ENCODE measurements at places on chromosomes 11 and 22. TPM values are rescaled to one million over a fixed set of nuclear protein-coding genes. Genes with fewer than 3 reads are reported as not detected.

- no peaks in the 10 kb centered on the region for H3K36me3 ChIP-seq
- H3K27me3 ChIP-seq, result peaks cover 12% of the 10 kb centered on the region
- no peaks in the 10 kb centered on the region for H3K4me1 ChIP-seq
- DNase-seq, result no peak
- no peak overlapping the region for H3K4me3 ChIP-seq
- H3K27ac ChIP-seq, result no peak overlapping the region
Measured at GRCh38 chr11:113531575-113532451, 56.6 kb upstream of the DRD2 start.

The PKNOX2 gene
- total RNA-seq, result 9.4 TPM

The OR2AG1 gene
- not detected for total RNA-seq

DNA sequence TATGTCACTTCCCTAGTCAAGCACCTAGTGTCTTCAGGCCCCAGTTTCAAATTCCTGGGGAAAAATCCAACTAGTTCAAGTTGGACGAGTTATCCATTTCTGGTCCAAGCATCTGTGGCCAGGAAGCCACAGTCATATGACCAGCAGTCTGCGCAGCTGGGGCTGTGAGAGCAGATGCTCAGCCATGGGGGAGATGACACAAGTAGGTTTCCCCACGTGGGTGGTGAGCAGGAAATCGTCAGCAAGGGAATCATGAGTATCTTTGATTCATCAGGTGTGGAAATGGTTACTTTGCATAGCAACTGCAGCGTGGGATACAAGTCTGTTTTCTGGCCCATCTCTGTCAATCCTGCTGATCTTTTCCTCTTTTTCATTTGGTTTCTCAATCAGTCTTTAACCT is 185.3 kb downstream of the C11orf91 start:
- H3K36me3 ChIP-seq, result no peaks in the 10 kb centered on the region
- DNase-seq, result no peak
- H3K27ac ChIP-seq, result no peak overlapping the region

The NLRP10 gene
- not detected for total RNA-seq

GRCh38 chr22:43901976-43902643 is 10.3 kb upstream of the PNPLA5 start:
- H3K27me3 ChIP-seq, result no peaks in the 10 kb centered on the region
- no peaks in the 10 kb centered on the region for H3K4me1 ChIP-seq
- no peak overlapping the region for H3K27ac ChIP-seq
- H3K36me3 ChIP-seq, result no peaks in the 10 kb centered on the region

GRCh38 chr11:34180040-34180813 is 74.8 kb downstream of the NAT10 start:
- no peaks in the 10 kb centered on the region for H3K4me1 ChIP-seq
- H3K4me3 ChIP-seq, result no peak overlapping the region
- H3K36me3 ChIP-seq, result no peaks in the 10 kb centered on the region
- no peak for DNase-seq

- H3K36me3 ChIP-seq, result no peaks in the 10 kb centered on the region
- no peak for DNase-seq
- H3K4me3 ChIP-seq, result peak overlapping the region; percentile 52
Measured at GRCh38 chr11:120168108-120168959, 30.4 kb upstream of the TRIM29 start.

The CFAP300 gene
- total RNA-seq, result not detected

The UBE4A gene
- 50.3 TPM for total RNA-seq

The PLAAT3 gene
- total RNA-seq, result 123 TPM

The RIBC2 gene
- not detected for total RNA-seq

The KDELR3 gene
- 10.7 TPM for total RNA-seq

GRCh38 chr22:37309211-37310074 is 27.1 kb downstream of the CYTH4 start:
- H3K27me3 ChIP-seq, result no peaks in the 10 kb centered on the region
- peaks cover 47% of the 10 kb centered on the region for H3K36me3 ChIP-seq
- H3K27ac ChIP-seq, result no peak overlapping the region
- DNase-seq, result no peak
- peaks cover 100% of the 10 kb centered on the region for H3K4me1 ChIP-seq

DNA sequence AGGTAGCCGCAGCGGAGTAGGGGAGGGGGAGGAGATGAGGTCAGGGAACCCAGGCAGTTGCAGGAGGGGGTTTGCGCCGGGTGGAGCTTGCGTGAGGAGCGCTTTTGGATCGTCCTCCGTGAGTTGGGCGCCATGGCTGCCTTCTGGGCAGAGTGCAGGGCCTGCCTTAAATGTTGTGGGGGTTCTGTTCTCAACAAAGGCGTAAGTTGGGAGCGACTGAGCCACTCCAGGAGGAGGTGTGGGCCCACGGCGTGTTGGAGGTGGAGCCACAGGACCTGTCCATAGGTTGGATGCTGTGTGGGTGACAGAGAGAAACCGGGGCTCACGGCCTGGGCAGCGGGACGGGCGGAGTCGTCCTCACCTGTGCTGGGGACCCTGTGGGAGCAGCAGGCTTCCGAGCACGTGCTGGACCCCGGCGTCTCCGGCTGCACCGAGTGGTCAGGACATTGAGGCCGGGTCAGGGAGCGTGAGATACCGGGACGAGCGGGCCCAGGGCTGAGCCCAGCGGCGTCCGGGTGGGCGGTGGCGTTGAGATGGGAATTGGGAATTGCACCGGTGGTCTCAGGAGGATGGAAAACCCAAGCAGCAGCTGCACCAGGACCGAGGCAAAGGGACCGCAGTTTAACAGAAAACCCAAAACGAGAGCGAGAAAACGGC is 977 bp upstream of the PGGHG start:
- peaks cover 3% of the 10 kb centered on the region for H3K27me3 ChIP-seq
- H3K27ac ChIP-seq, result no peak overlapping the region
- H3K4me1 ChIP-seq, result peaks cover 7% of the 10 kb centered on the region
- H3K36me3 ChIP-seq, result no peaks in the 10 kb centered on the region

DNA sequence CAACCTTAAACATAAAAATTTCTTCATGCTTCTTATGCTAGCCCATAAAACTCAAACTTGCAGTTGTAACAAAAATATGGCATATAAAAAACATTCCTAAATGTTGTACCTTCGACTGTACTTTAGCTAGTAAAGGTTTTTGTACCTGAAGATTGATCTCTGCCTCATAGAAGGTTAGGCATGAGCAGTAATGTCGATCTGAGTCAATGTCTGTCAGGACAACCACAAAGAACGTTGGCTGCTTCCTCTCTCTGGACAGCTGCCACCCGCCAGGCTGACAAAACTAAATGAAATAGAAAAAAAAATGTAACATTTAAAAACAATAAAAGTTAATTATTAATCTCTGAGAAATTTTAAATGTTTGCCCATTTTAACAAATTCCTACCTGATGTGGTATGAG is 251.3 kb downstream of the SBF2 start:
- H3K36me3 ChIP-seq, result peaks cover 16% of the 10 kb centered on the region
- no peak for DNase-seq
- no peak overlapping the region for H3K4me3 ChIP-seq
- no peak overlapping the region for H3K27ac ChIP-seq
- H3K4me1 ChIP-seq, result peaks cover 22% of the 10 kb centered on the region

The LSP1 gene
- total RNA-seq, result 13.0 TPM

The XRCC6 gene
- total RNA-seq, result 204 TPM

- no peaks in the 10 kb centered on the region for H3K4me1 ChIP-seq
- H3K27me3 ChIP-seq, result no peaks in the 10 kb centered on the region
- DNase-seq, result no peak
Measured at GRCh38 chr11:69791276-69792180, 16.4 kb upstream of the FGF4 start.

- no peak for DNase-seq
- H3K36me3 ChIP-seq, result no peaks in the 10 kb centered on the region
- no peaks in the 10 kb centered on the region for H3K4me1 ChIP-seq
- H3K27ac ChIP-seq, result no peak overlapping the region
- H3K4me3 ChIP-seq, result no peak overlapping the region
Measured at GRCh38 chr11:133895551-133895950, 50.2 kb upstream of the SPATA19 start.

The DEFB131B gene
- total RNA-seq, result not detected

- H3K4me1 ChIP-seq, result peaks cover 25% of the 10 kb centered on the region
- no peak for DNase-seq
Measured at GRCh38 chr11:111846063-111846462, 25.3 kb downstream of the ALG9 start.
